ENCODE measurements at places on chromosomes 6 and 20.

GRCh38 chr6:107646176-107646575, 156.3 kb downstream of the SOBP start:
- DNase-seq, result no peak

DNA sequence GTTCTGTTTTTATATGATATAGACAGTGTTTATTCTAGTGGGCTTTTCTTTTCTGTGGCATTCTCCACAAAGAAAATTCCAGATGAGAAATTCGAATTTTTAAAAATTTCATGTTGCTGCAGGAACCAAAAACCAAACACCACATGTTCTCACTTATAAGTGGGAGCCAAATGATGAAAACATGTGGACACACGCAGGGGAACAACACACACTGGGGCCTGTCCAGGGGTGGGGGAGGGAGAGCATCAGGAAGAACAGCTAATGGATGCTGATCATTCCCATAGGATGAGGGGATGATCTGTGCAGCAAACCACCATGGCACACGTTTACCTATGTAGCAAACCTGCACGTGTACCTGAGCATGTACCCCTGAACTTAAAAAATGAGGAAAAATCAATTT, 499.0 kb upstream of the SLC35B3 start:
- no peak for DNase-seq

DNA sequence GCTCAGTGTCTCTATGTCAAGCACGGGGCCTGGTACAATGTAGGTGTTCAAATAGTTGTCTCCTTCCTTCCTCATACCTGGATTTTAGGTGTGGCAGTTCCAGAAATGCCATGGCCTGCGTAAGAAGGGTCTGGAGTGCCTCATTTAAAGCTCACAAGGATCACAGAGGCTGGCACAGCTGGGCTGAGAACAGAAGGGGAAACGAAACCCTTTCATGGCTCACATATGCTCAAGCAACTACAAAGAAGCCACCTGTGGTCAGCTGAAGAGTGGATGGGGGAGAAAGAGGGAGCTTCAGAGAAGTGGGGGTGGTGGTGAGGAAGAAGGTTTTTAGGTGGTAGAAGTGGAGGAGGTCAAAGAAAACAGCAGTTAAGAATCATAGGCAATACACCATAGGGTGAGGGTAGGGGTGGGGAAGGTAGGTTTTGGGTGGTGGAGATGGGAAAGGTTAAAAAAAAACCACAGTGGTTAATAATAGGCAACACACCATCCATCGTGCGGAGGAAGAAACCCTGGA, 17.0 kb upstream of the TOP1 start:
- DNase-seq, result no peak

GRCh38 chr6:125421836-125422235, 120.1 kb upstream of the HDDC2 start:
- peak; percentile 61 for DNase-seq

- DNase-seq, result no peak
Observed at GRCh38 chr6:125066964-125067363, 86.6 kb upstream of the TPD52L1 start.

GRCh38 chr6:119481976-119482375, 132.4 kb upstream of the MAN1A1 start:
- no peak for DNase-seq

GRCh38 chr20:32451682-32452461, 93.7 kb downstream of the ASXL1 start:
- no peak for DNase-seq

DNA sequence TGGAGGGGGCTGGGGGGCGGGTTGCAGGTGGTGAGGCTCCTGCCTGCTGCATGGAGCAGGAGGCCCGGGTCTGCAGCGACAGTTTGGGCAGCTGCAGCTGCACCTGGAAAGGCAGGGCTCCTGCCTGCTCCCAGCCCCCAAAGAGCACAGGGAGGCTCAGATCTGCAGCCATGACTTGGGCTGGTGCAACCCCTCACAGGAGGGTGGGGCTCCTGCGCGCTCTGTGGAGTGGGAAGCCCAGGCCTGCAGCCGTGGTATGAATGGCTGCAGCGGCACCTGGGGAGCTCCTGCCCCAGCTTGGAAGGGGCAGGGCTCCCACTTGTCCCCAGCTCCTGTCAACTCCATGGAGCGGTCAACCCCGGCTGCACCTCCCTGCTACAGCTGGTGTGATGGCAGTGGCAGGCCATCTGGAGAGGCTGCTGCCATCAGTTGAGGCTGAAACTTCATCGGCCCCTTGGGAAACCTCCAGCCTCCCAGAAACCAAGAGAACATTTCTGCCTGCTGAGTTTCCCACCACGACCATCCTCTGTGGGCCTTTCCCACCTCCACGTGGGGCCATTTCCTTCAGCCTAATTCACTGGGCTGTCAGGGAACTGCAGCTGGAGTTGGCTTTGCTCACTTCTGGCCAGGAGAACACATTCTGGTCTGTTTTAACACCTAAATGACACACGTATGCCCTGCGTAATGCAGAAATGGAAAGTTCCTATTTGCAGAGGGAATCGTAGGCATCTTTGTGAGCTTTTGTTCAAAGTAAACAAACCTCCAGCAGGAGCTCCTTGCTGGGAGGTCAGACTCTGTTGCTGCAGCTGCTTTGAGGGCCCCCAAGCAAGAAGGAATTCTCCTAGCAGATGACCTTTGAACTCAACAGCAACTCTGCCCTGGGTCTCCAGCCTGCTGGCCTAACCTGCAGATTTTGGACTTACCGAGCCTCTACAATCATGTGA, 429.0 kb downstream of the PREX1 start:
- DNase-seq, result no peak

- no peak for DNase-seq
Observed at GRCh38 chr6:38068854-38069590, 249.5 kb downstream of the ZFAND3 start.

Measured in HEK293T (cell line).